Jurkat, Clone E6-1 (cell line): ENCODE measurements at places on chromosomes 7 and 10.

GRCh38 chr10:129914153-129914855 is 49.8 kb downstream of the EBF3 start:
- no peak for DNase-seq

GRCh38 chr7:69412331-69413146 is 185.7 kb upstream of the AUTS2 start:
- DNase-seq: no peak

- no peak for DNase-seq
Measured at GRCh38 chr10:84453303-84453702, 124.9 kb downstream of the CCSER2 start.

- no peak for DNase-seq
Measured at GRCh38 chr7:100687261-100687660, 6.8 kb downstream of the GIGYF1 start.

DNA sequence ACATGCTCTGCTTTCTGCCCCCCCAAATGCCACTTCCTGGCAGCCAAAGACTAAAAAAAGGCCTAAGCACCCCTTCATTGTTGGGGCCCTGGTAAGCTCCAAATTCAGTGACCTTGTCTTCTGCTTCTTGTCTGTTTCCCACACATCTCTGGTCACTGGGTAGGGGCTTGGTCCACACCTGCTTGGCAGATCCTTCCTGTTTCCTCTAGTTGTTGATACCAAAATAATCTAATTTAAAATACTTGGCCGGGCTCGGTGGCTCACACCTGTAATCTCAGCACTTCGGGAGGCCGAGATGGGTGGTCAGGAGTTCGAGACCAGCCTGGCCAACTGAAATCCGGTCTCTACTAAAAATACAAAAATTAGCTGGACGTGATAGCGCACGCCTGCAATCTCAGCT is 130.6 kb downstream of the CAMK1D start:
- DNase-seq: no peak

DNA sequence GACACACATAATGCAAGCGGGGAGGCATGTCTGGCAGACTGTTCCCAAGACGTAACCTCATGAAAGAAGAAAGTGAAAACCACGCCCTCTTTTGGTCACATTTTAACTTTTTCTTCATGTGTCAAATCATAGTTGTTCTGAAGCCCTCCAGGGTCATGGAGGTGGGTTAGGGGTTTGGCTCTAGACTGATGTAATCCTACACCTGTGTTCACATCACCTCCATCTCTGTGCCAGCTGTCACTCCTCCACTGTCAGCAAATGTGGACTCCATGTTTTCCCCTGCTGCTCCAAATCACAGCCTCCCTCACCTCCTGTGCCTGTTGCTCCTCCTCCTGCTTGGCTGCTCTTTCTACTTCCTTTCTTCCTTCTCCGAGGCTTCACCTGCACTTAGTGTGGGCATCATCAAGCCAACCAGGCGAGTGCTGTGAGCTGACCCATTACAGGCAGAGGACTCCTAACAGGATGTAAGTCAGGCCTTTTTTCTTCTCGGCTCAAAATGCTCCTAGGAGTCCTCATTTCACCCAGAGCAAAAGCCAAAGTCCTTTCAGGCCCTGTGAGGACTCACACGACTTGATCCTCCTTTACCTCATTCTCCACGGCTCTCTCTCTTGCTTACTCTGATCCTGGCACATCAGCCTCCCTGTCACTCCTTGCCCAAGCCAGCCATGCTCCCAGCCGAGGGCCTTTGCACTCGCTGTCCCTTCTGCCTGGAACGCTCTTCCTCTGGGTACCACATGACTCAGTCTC is 66.4 kb upstream of the IFRD1 start:
- peak; percentile 51 for DNase-seq

GRCh38 chr10:876438-876837 is 55.1 kb downstream of the LARP4B start:
- DNase-seq: no peak

- no peak for DNase-seq
Measured at GRCh38 chr7:65441010-65441409, 67.4 kb downstream of the ZNF92 start.

DNA sequence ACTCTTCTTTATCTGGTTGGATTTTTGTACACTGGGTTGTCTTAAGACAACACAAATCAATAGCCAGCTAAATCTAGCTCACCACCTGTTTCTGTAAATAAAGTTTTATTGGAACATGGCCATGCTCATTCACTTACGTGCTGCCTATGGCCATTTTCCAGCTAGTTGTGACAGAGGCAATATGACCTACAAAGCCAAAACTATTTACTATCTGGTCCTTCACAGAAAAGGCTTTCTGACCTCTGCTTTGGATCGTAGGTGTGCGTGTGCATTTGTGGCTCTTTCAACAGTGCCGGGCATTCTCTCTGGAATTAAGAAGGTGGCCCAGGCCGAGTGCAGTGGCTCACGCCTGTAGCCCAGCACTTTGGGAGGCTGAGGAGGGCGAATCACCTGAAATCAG is 45.5 kb downstream of the NRAP start:
- no peak for DNase-seq
